NCI-H1105 treated with DMSO at 0.1 percent for 48 hours (cell line): ENCODE measurements at places on chromosomes 5 and 9.

- no peak for DNase-seq
These were observed 327.2 kb upstream of the MSX2 start for GRCh38 chr5:174397206-174397605.

DNA sequence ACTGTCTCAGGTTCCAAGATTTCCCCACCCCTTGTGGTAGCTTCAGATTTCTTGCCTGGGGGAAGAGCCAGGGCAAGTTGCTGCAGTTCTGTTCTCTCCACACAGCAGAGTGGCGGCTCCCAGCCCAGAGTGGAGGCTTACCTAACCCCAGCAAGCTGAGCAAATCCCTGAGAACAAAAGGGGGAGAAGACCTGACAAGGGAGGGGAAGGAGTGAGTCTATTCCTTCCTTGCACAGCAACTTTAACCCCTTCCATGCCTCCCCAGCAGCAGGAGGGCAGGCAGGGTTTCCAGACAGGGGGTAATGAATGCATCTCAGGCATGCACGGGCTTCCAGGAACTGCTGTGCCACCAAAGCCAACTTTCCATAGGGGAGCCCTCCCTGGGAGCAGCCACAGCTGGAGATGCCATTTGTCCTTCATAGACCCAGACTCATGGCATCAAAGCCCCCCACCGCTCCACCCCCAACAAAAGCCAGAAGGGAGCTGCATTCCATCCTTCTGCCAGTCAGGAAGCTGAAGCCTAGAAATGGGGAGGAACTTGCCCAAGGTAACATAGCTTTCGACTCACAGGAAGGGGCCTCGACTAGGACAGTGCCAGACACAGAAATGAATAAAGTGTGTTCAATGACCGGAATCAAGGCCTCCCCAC is 28.8 kb upstream of the FAT2 start:
- DNase-seq, result no peak

DNA sequence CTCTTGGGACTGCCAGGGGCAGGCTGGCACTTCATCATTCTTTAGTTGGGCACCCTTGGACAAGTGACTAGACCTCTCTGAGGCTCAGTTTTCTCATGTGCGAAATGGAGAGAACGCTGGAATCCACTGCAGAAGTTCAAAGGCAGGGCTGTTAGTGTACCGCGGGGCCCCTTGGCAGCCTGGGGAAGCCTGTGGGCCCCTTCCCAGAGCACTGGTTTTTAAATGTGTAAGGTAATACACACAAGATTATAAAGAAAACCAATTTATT is 209.5 kb upstream of the MVB12B start:
- DNase-seq, result no peak

- DNase-seq, result no peak
These were observed 93.1 kb upstream of the ITGA1 start for GRCh38 chr5:52694648-52695047.

- DNase-seq, result no peak
These were observed 265.5 kb upstream of the PCSK5 start for GRCh38 chr9:75624998-75625397.

DNA sequence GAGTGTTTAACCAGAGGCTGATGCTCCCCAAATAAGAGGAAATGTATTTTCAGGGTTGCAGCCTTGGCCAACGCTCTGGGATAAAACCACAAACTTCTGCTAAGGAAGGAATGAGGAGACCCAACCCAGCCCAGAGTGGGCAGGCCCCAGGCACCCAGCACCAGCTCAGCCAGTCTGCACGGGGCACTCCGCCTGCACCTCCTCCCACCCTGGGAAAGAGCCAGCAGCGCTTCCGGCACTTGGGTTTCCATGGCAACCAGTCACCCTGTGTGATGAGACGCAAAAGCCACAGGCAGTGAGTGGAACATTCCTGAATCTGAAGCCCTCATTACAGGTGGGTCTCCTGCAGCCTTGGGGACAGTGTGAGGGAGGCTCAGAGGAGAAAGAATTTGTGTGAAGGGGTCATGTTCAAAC is 85.2 kb upstream of the ZBTB43 start:
- DNase-seq, result peak; percentile 79

DNA sequence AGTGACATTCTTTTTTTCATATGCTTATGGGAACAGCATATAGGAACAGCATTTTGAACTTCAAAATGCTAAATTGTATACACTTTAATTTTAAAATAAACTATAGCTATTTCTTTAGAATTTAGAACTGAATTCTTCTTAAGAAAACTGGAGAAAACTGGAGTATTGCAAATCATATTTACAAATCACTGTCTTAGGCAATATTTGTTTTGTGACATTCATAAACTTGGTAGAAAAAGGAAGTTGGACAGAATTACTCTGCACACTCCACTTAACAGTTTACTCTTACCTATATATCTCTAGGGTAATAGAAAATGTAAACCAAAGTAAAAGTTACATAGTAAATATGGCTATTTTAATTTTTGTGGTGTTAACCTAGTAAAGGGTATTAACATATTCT is 3.1 kb downstream of the DMRTA1 start:
- DNase-seq, result no peak

GRCh38 chr5:87298692-87299362 is 31.1 kb downstream of the RASA1 start:
- DNase-seq, result no peak

- DNase-seq, result no peak
These were observed 1634.3 kb downstream of the MAT2B start for GRCh38 chr5:165139721-165140120.
